Activated CD4-positive, alpha-beta T cell treated with anti-CD3 and anti-CD28 coated beads, Interleukin-2, amount 10 ng/mL, durations not matched to agents 24 days and 14 days (primary cell): ENCODE measurements at places on chromosomes 16 and 17. TPM values are rescaled to one million over a fixed set of nuclear protein-coding genes. Genes with fewer than 3 reads are reported as not detected.
A peak's percentile ranks its signal among the peaks of the same experiment; 100 is the strongest.

DNA sequence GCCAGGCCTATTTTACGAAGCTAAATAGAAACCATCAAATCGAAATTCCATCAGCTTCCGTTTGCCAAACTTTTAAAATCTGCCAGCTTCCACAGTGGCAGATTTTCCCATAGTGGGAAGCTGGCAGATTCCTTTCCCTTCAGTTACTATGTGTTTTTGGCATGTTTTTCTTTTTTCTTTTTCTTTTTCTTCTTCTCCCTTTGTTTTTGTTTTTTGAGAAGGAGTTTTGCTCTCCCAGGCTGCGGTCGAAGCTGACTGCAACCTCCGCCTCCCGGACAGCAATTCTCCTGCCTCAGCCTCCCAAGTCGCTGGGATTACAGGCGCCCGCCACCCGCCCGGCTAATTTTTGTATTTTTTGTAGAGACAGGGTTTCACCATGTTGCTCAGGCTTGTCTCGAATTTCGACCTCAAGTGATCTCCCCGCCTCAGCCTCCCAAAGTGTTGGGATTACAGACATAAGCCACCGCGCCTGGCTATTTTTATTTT is 684 bp upstream of the CWC25 start:
- peak; percentile 60 for DNase-seq
- H3K27me3 ChIP-seq, result no peaks in the 10 kb centered on the region
- H3K4me3 ChIP-seq, result peak overlapping the region; percentile 98
- peak overlapping the region; percentile 100 for H3K27ac ChIP-seq
- peaks cover 29% of the 10 kb centered on the region for H3K4me1 ChIP-seq
- H3K36me3 ChIP-seq, result peaks cover 17% of the 10 kb centered on the region

- H3K27ac ChIP-seq, result no peak overlapping the region
- no peaks in the 10 kb centered on the region for H3K36me3 ChIP-seq
Measured at GRCh38 chr16:11424118-11424460, 78.8 kb downstream of the RMI2 start.

CCL8 gene
- total RNA-seq, result not detected in 2 replicates

CHST4 gene
- total RNA-seq, result not detected in 2 replicates

RCVRN gene
- total RNA-seq, result not detected in 2 replicates

DNA sequence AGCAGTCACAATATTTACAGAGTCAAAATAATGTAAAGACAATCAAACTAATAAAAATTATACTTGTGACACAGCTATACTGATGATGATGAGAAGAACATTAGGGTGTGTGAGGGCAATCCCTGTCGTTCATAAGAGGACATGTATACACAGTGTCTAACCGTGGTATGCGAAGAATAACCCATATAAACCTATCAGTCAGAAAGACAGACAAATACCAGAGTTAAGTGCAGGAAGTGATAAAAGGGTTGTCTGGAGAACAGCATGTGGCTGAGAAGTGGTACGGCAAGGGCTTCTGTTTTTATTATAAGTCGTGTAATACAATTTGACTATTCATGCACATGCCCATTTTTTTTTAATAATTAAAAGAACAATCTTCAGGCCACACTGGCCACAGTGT is 46.7 kb downstream of the LMF1 start:
- H3K27me3 ChIP-seq, result no peaks in the 10 kb centered on the region
- no peak overlapping the region for H3K27ac ChIP-seq
- DNase-seq, result no peak
- no peaks in the 10 kb centered on the region for H3K4me1 ChIP-seq
- peaks cover 8% of the 10 kb centered on the region for H3K36me3 ChIP-seq

- H3K27me3 ChIP-seq, result peaks cover 2% of the 10 kb centered on the region
- H3K4me3 ChIP-seq, result no peak overlapping the region
- H3K36me3 ChIP-seq, result peaks cover 20% of the 10 kb centered on the region
- H3K4me1 ChIP-seq, result peaks cover 13% of the 10 kb centered on the region
- no peak for DNase-seq
Measured at GRCh38 chr17:78650093-78650715, 73.0 kb upstream of the DNAH17 start.

DNA sequence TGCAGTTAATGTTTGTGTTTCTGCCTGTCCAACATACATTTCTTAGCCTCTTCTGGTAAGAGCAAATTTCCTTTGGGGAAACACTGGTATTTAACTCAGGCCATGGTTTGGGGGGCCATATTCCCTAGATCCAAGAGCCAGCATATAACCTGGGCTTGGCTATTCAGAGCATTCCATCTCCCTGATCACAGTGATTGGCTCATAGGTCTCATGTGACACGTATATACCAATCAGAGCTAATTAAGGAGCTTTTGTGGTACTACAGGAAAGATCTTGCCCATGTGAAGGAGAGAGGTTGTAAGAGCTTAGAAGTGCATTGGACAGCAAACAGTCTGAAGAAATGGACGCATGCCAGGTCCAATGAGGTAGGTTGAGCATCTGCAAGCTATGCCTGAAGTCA is 33.4 kb upstream of the GPR139 start:
- no peak overlapping the region for H3K27ac ChIP-seq
- H3K36me3 ChIP-seq, result no peaks in the 10 kb centered on the region
- no peaks in the 10 kb centered on the region for H3K4me1 ChIP-seq
- DNase-seq, result no peak
- no peak overlapping the region for H3K4me3 ChIP-seq

GDPD1 gene
- 1.8 and 2.7 TPM in 2 replicates for total RNA-seq

GRCh38 chr17:56835264-56835585 is 1.3 kb downstream of the DGKE start:
- H3K4me3 ChIP-seq, result peak overlapping the region; percentile 98
- H3K4me1 ChIP-seq, result peaks cover 55% of the 10 kb centered on the region
- H3K36me3 ChIP-seq, result peaks cover 46% of the 10 kb centered on the region
- no peaks in the 10 kb centered on the region for H3K27me3 ChIP-seq
- no peak for DNase-seq
- peak overlapping the region; percentile 96 for H3K27ac ChIP-seq

KRT9 gene
- not detected in 2 replicates for total RNA-seq

PYY gene
- 0.26 TPM in 1 of 2 replicates, not detected in the other for total RNA-seq

RAC3 gene
- total RNA-seq, result 11.5 and 12.1 TPM in 2 replicates

SLC38A8 gene
- not detected in 2 replicates for total RNA-seq

GRCh38 chr17:74860872-74861661 is 1.4 kb upstream of the GRIN2C start:
- peaks cover 15% of the 10 kb centered on the region for H3K36me3 ChIP-seq
- no peak overlapping the region for H3K4me3 ChIP-seq
- H3K27ac ChIP-seq, result no peak overlapping the region
- peaks cover 9% of the 10 kb centered on the region for H3K4me1 ChIP-seq

GRCh38 chr16:24773771-24774427 is 44.4 kb downstream of the TNRC6A start:
- DNase-seq, result no peak
- H3K4me1 ChIP-seq, result peaks cover 18% of the 10 kb centered on the region
- H3K27ac ChIP-seq, result no peak overlapping the region
- H3K4me3 ChIP-seq, result no peak overlapping the region
- H3K27me3 ChIP-seq, result no peaks in the 10 kb centered on the region

- DNase-seq, result no peak
- H3K4me3 ChIP-seq, result no peak overlapping the region
- no peaks in the 10 kb centered on the region for H3K27me3 ChIP-seq
- no peaks in the 10 kb centered on the region for H3K36me3 ChIP-seq
- no peak overlapping the region for H3K27ac ChIP-seq
Measured at GRCh38 chr17:53628011-53628410, 194.7 kb upstream of the KIF2B start.

CES4A gene
- total RNA-seq, result 27.0 and 27.5 TPM in 2 replicates

DNA sequence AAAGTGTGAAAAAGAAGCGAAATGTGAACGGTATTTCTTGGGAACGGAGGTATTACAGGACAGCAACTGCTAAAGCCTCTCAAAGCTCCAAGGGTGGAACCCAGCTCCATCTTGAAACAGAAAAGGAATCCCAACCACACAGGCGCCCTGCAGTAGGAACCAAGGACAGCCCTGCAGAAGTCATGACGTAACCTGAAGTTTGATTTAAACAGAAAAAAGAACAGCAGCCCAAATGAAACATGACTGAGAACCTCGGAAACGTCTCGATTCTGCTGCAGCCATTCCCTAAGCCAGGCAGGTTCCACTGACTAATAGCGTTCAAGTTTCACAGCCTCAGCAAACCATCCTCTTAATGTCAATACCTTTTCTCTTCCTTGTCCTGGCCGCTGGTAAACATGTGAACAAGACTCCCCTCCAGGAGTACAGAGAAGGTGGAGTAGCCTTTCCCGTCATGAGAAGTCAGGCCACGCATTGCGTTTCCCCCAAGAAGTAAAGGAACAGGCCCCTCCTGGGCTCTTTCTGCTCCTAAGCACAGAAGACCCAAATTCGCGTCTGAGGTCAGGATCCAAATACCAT is 20.1 kb downstream of the SIAH1 start:
- peaks cover 45% of the 10 kb centered on the region for H3K4me1 ChIP-seq
- no peak for DNase-seq

DNA sequence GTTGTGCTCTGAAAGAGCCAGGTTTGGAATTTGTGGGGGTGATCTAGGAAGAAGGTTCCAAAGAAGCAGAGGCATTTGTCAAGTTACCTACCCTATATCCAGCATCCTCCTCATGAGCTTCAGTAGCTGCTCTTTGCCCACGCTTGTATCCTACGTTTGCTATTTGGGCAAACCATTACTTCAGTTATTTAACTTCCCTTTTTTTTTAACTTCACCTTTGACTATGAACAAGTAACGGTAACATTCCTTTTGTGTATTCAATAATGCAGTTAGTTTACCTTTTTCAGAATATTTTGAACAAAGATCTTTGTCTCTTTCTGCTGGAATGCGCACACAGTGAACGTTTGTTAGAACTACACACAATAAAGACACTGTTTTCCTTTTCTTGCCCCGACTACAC is 41.5 kb downstream of the CYB5B start:
- no peak overlapping the region for H3K4me3 ChIP-seq
- H3K27me3 ChIP-seq, result no peaks in the 10 kb centered on the region
- peaks cover 35% of the 10 kb centered on the region for H3K36me3 ChIP-seq
- DNase-seq, result no peak
- H3K4me1 ChIP-seq, result peaks cover 49% of the 10 kb centered on the region

DNA sequence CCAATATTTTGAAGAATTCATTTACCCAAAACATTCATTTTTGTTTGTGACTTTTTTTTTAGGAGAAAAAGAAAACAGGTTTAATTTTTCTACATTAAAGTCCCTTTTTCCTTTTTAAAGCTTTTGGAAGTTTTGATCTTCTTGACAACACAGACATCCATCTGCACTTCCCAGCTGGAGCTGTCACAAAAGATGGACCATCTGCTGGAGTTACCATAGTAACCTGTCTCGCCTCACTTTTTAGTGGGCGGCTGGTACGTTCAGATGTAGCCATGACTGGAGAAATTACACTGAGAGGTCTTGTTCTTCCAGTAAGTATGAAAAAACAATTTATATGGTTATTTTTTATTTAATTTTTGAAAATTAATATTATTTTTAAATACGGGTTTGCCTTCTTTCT is 37.2 kb downstream of the SIAH1 start:
- H3K4me1 ChIP-seq, result peaks cover 4% of the 10 kb centered on the region
- no peak for DNase-seq
- H3K4me3 ChIP-seq, result no peak overlapping the region

GRCh38 chr16:10076037-10076436 is 106.2 kb downstream of the GRIN2A start:
- DNase-seq, result no peak
- no peak overlapping the region for H3K27ac ChIP-seq
- H3K4me3 ChIP-seq, result no peak overlapping the region
- H3K4me1 ChIP-seq, result no peaks in the 10 kb centered on the region

GRCh38 chr17:80864751-80865150 is 126.9 kb upstream of the CHMP6 start:
- DNase-seq, result no peak
- peaks cover 71% of the 10 kb centered on the region for H3K4me1 ChIP-seq
- peak overlapping the region; percentile 28 for H3K27ac ChIP-seq
- no peaks in the 10 kb centered on the region for H3K27me3 ChIP-seq
- H3K4me3 ChIP-seq, result no peak overlapping the region

SRL gene
- not detected in 2 replicates for total RNA-seq

DNA sequence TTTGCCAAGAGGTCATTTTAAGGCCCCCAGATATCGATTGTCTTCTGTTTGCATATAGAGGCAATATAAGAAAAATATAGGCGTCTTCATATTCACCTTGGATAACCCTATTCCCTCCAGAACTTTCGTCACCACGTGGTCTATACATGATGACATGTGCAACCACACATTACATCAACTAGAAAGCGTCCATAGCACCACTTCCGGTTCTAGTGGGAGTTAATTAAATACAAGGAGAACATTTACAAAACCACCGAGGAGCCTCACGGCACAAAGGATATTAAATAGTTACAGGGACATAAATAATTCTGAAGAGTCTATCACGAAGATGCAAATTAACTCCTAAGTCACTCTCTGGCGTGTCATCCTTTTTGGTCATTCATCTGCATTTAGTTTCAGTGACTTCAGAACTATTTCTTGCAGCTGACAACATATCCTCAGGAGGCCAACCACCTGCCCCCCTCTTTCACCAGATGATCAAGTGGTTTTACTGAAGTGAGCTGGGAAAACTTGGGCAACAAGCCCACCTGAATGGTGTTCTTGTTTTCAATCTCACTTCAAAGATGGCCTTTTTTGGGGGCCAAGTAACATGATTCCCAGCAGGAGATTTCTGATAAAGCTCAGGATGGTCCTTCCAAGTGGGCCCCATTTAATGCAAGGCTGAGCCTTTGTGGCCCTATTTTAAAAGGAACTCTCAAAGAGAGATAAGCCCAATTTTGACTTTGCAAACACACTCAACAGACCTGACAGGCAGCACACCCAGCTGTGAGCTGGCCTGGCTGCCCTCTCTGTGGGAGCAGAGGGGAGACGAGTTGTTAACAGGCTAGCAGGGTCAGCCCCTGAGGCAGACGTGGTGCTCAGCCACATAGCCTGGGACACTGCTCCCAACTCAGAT is 15.3 kb downstream of the CMTM3 start:
- H3K4me1 ChIP-seq, result no peaks in the 10 kb centered on the region
- H3K27ac ChIP-seq, result no peak overlapping the region
- H3K27me3 ChIP-seq, result no peaks in the 10 kb centered on the region

- no peak overlapping the region for H3K27ac ChIP-seq
- no peaks in the 10 kb centered on the region for H3K27me3 ChIP-seq
- no peak overlapping the region for H3K4me3 ChIP-seq
- peaks cover 45% of the 10 kb centered on the region for H3K36me3 ChIP-seq
- no peak for DNase-seq
- H3K4me1 ChIP-seq, result peaks cover 7% of the 10 kb centered on the region
Measured at GRCh38 chr16:58608601-58609136, 21.0 kb downstream of the CNOT1 start.

PRRT2 gene
- total RNA-seq, result 1.6 and 1.7 TPM in 2 replicates

DNA sequence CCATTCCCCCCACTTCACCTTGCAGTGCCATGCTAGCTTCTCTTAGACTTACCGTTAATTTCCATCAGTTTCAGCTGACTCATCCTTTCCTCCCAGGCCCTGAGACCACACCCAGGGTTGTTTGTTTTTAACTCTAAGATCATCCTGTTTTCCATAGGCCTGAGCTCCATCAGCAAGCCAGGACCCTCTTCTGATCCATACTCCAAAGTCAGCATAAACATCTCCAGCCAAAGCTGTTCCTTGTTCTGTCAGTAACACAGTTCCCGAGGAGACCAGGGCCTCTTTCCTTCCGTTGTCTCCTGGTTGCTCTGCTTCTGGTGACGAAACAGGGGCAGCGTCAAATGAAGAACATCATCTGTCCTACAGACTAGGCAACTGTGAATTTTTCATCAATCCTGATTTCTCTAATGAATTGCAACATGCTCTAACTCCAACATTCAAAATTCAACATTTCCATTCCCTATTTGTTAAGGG is 83.8 kb upstream of the HNF1B start:
- peak overlapping the region; percentile 15 for H3K4me3 ChIP-seq
- peak; percentile 65 for DNase-seq
- H3K36me3 ChIP-seq, result no peaks in the 10 kb centered on the region
- H3K27me3 ChIP-seq, result no peaks in the 10 kb centered on the region
